ENCODE measurements at places on chromosomes 2 and 18. TPM values are rescaled to one million over a fixed set of nuclear protein-coding genes. Genes with fewer than 3 reads are reported as not detected.

DNA sequence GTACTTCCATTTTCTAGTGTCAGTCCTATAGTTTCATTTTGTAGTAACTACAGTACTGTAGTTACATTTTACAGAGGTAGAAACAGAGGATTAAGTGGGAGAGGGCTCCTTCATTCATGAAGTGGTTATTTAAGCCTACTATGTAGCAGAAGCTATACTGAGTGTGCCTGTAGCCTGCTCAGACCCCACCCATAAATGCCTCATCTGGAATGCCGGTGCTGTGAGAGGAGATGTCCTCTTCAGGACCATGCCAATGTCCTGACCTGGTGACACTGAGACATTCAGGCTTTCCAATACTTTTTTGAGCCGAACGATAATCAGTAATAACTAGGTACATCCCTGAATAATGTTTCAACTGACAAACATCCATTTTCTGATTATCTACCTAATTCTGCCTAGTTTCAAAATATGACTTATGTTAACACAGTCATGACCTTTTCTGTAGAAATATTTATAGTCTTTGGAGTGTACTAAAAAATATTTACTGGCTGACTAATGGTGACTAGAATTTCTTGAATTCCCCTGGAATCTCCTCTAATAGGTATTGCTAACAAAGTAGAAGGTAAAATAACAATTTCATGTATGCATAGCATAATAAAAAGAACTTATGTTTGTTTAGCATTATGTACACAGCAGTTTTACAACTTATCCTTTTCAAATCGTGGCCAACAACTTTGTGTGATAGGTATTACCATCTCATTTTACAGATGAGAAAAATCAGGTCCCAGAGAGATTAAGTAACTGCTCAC, 10.2 kb upstream of the ARHGAP28 start:
- no peak for DNase-seq
- H3K4me1 ChIP-seq: no peaks in the 10 kb centered on the region
- no peak overlapping the region for H3K27ac ChIP-seq
- H3K4me3 ChIP-seq: no peak overlapping the region
- H3K36me3 ChIP-seq: no peaks in the 10 kb centered on the region

DNA sequence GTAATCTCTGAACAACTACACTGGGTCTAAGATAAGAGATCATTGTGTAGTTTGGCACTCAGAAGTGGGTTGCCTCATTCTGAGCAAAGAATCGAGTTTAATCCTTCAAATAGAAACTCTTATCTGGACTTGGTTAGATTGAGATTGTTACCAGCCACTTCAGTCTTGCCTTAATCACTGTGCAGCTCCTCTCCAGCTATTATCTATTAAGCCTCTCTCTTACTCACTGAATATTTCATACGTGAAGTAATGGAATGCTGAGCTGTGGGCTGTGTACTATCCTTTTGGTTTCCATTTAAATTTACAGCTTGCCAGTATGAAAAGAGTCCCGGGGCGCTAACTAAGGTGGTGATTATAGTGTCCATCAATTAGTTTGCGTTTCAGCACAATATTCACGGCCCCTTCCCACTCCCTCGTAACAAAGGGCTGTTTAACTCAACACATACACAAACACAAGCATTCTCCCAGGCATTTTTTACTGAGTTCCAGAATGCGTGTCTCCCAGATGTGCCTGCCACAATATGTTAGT, 65.7 kb upstream of the NCKAP5 start:
- no peak for DNase-seq
- no peak overlapping the region for H3K4me3 ChIP-seq
- H3K36me3 ChIP-seq: no peaks in the 10 kb centered on the region
- no peaks in the 10 kb centered on the region for H3K4me1 ChIP-seq
- H3K27me3 ChIP-seq: no peaks in the 10 kb centered on the region
- H3K27ac ChIP-seq: no peak overlapping the region

DNA sequence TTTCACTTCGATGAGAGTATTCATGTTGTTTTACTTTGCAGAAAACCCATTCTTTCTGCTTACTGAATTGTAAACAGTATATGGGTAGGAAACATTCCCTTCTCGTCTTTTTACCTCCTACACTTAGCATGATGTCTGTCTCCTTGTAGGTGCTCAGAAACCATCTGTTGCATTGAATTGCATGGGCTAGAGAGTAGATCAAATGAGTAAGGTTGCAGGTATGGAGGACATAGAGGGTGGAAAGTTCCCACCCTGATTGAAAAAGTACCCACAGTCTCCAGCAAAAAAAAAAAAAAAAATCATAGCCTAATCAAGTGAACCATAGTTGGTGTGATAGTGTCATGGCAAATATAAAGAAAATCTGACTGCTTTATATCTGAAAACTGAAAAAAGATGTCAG, 1.7 kb downstream of the CYTIP start:
- no peak overlapping the region for H3K4me3 ChIP-seq
- H3K27me3 ChIP-seq: no peaks in the 10 kb centered on the region
- no peaks in the 10 kb centered on the region for H3K4me1 ChIP-seq
- H3K27ac ChIP-seq: no peak overlapping the region

DNA sequence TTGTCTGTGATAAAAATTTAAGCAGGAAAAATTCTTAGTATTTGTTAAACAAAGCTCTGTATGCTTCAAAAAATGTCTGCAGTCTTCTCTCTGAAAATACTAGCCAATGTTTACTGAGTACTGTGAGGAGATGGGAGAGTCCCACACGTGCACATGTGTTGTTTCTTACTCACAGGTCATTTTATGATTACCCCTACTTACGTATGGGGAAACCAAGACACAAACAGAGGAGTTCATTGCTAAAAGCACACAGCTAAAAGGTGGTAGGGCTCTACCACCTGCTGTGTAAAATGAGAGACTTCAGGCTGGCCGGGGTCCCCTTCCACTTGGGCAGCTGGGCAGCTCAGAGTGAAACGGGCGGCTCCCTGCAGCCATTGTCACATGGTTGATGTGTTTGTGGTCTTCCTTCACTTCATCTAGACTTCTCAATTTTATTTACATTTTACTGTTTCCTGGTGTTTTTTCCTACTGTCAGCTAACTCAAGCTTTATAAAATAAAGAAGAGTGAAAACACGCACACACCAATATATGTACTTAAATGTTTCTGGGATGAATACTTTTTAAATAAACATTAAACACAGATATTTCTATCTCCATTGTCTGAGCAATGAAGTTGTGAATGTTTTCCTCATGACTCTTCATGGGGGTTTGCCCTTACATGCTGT, 71.2 kb downstream of the MBP start:
- H3K27me3 ChIP-seq: no peaks in the 10 kb centered on the region
- no peak overlapping the region for H3K4me3 ChIP-seq
- no peak overlapping the region for H3K27ac ChIP-seq
- DNase-seq: no peak
- no peaks in the 10 kb centered on the region for H3K36me3 ChIP-seq

The ADAM23 gene
- total RNA-seq: 6.8 TPM

- no peaks in the 10 kb centered on the region for H3K4me1 ChIP-seq
- H3K27me3 ChIP-seq: no peaks in the 10 kb centered on the region
- no peak overlapping the region for H3K27ac ChIP-seq
- no peak for DNase-seq
Measured at GRCh38 chr2:65537651-65538385, 105.4 kb upstream of the SPRED2 start.

DNA sequence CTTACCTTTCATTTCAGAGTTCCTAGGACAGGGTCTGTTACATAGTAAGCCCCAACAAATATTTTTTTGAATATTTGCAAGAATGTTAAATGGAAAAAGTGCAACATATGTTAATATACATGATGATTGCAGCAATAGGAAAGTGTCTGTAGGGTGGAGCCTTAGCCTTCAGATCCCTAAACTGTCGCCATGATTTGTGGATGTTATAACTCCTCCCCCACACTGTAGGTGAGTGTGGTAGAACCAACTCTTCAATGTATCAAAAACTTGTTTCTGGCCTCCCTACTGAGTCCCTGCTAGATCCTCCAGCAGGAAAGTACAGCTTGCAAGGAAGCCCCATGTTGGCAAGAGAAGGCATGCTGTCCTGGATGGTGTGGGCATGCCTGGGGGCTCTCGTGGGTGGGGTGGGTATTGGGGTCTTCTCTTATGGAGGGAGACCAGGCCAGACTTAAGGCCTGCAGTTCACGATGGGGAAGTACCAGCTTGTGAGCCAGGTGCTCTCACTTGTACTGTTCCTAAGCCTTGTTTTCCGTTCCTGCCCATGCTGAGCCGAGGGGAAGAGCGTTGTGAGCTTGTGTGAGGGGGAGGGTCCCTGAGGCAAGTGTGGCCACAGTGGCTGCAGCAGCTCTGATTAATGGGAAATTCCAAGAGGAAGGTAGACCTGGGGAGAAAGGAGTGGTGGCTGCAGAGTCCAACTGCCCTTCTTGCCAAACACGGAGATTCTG, 11.4 kb downstream of the FHOD3 start:
- no peaks in the 10 kb centered on the region for H3K27me3 ChIP-seq
- H3K4me1 ChIP-seq: peaks cover 6% of the 10 kb centered on the region
- H3K36me3 ChIP-seq: no peaks in the 10 kb centered on the region
- no peak overlapping the region for H3K4me3 ChIP-seq

The SERPINB11 gene
- not detected for total RNA-seq

DNA sequence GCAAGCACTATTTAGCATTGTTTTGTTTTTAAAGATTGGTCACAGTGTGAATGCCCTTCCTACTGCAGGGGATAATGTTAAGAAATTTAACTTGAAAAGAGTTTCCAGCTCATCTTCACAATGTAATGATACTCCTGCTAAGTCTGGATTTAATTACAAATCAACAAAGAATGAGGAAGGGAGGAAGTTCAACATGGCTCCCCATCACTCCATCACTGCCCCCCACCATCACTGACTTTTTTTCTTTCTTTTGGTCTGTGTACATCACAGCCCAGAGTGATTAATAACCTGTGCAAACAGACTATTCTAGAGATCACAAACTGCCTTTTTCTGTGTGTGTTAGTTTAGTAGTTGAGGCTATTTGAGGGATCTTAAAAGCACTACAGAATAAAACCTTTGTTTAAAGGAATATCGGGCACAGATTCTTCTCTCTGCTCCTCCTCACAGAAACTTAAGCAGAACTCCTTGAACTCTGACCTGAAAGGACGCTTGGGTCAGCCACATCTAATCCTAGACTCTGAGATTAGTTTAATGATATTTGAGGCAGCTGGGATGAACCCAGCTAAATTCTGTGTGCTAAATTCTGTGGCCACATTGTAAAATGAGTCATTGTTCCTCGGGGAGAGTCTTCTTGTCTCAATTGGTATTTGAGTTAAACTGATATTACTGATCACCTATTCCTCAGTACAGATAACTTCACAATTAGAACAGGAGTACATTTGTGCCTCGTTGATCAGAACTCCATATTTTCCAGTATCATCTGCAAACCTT, 47.8 kb downstream of the SATB2 start:
- no peaks in the 10 kb centered on the region for H3K27me3 ChIP-seq
- no peaks in the 10 kb centered on the region for H3K4me1 ChIP-seq
- no peak overlapping the region for H3K4me3 ChIP-seq
- no peaks in the 10 kb centered on the region for H3K36me3 ChIP-seq
- DNase-seq: no peak

DNA sequence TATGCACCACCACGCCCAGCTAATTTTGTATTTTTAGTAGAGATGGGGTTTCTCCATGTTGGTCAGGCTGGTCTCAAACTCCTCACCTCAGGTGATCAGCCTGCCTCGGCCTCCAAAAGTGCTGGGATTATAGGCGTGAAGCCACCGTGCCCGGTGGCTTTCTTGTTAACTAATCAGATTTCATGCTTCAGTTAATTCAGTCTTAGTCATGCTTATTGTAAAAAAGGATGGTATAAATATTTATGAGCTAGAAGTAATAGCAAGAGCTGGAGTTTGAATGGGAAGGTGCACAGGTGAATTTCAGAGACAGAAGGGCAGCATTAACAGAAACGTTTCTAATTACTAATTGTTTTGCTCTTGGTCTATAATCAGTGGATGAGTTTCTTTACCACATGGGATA, 10.3 kb downstream of the GEMIN6 start:
- H3K36me3 ChIP-seq: no peaks in the 10 kb centered on the region
- H3K27me3 ChIP-seq: no peaks in the 10 kb centered on the region
- no peak overlapping the region for H3K4me3 ChIP-seq
- no peak overlapping the region for H3K27ac ChIP-seq

The CHST10 gene
- 23.5 TPM for total RNA-seq

The THSD7B gene
- 0.36 TPM for total RNA-seq

- H3K4me1 ChIP-seq: no peaks in the 10 kb centered on the region
- no peak for DNase-seq
- no peaks in the 10 kb centered on the region for H3K27me3 ChIP-seq
Measured at GRCh38 chr2:164103271-164103670, 367.5 kb upstream of the FIGN start.

The ZNF532 gene
- 62.8 TPM for total RNA-seq
